Activated T-helper 9 cell treated with anti-CD3 and anti-CD28 coated beads, Interleukin-2, amount 50 U/mL, for 16 hours (primary cell): ENCODE measurements at places on chromosomes 3 and 15.

DNA sequence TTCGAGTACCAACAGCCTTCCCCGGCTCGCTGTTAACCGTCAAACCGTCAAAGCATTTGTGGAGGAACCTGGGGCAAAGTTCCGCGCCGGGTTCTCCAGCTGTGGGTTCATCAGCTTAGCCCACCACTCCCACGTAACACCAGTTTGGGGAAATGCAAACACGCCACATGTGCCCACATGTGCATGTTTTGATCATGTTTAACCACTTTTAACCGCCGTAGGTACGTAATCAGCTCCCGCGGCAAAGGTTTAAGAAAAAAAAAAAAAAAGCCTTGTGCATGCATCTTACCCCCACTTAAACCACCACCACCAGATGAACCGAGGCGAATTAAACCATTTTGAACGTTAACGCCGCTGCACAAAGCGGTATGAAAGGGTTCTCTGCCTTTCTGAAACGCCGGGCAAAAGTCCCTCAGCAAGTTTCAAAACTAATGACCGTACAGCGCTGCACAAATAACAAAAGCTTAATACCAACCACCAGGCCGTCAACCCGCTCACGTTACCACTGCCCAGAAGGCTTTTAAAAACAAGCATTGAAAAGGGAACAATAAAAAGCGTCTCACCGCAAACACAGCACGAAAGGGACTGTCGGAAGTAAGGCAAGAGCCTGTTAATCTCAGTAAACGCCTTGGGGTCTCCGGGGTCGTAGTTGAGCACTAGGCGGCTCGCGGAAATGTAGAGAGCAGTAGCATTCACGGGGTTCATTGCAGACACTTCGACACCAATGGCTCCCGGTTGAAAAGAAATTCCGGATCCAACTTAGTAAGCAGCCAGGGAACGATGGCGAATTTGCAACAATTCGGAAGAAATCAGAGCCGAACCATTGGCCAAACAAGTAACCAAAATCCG, 1.5 kb downstream of the MSL2 start:
- DNase-seq, result peak; percentile 66

GRCh38 chr3:135803028-135803692, 162.4 kb upstream of the PPP2R3A start:
- DNase-seq, result no peak

- peak; percentile 38 for DNase-seq
Measured at GRCh38 chr15:65862682-65863081, 6.6 kb upstream of the RAB11A start.

DNA sequence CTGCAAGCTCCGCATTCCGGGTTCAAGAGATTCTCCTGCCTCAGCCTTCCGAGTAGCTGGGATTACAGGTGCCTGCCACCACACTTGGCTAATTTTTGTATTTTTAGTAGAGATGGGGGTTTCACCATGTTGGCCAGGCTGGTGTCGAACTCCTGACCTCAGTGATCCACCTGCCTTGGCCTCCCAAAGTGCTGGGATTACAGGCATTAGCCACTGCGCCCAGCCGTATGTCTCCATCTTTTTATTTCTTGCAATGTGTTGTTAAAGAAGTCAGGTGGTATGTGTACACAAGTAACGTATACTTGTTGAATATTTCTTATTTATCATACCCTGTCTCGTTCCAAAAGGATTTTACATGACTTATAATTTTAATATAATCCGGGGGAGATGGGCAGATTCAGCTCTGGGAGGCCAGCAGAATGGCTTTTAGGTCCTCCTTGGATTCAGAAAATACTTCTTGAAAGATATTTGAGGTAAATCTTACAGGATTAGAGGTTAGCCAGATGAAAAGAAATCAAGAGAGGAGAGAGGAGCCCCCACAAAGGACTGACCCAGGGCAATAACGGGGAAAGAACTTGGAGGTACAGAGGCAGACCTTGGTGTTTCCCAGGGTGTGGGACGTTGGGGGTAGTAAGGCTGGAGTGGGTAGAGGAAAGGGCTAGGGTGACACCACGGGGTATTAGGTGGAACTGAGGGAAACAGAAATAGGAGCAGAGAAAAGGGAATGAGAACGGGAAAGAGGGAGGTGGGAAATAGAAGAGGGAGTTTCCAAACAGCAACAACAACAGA, 27.2 kb upstream of the MUC20 start:
- DNase-seq, result no peak

DNA sequence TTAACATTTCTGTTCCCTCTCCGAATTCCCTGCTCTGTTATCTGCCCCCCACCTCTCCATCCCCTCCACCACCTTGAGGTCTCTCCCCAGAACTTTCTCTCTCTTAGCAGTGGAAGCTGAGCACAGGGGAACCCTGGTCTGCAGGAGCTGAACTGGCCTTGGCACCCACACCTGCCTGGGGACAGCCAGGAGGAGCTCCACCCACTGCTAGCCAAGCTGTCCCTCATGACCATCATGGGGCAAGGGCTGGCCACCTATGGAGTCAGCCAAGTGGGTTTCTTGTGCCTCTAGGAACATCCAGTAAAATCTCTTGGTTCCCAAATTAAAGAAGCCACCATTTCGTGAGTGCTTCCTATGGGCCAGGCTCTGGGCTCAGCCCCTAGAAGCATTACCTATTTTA, 276.4 kb upstream of the TLE3 start:
- DNase-seq, result no peak

DNA sequence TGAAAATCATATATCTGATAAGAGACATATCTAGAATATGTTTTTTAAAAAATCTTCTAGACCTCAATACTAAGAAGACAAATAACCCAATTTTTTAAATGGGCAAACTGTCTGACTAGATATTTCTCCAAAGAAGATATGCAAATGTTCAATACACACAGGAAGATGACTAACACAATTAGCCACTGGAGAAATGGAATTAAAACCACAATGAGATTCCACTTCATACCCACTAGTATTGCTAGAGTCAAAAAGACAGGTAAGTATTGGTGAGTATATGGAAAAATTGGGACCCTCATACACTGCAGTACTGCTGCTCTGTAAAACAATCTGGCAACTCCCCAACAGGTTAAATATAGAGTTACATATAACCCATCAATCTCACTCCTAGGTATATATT, 33.1 kb upstream of the TOPAZ1 start:
- no peak for DNase-seq
